ENCODE measurements at places on chromosomes 6 and 20.

- DNase-seq, result no peak
Observed at GRCh38 chr6:42313941-42314570, 96.4 kb upstream of the MRPS10 start.

DNA sequence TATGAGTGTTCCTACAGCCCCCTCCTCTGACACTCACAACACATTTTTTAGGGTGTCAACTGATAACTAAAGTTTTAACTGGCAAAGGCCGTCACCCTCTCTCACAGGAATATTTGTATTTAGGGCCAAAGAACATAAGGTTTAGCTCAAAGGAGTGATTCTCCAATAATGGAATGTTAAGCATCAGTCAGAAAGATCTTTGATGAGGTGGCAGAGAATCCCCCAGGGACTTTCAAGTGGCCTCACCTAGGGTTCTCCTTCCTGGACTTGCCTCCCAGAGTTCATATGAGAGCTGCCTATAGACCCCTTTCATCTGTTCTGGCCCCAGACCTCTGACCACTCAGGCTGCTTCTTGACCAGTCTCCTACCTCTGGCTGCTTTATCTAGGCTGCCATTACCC is 7.4 kb upstream of the SCUBE3 start:
- DNase-seq, result no peak

DNA sequence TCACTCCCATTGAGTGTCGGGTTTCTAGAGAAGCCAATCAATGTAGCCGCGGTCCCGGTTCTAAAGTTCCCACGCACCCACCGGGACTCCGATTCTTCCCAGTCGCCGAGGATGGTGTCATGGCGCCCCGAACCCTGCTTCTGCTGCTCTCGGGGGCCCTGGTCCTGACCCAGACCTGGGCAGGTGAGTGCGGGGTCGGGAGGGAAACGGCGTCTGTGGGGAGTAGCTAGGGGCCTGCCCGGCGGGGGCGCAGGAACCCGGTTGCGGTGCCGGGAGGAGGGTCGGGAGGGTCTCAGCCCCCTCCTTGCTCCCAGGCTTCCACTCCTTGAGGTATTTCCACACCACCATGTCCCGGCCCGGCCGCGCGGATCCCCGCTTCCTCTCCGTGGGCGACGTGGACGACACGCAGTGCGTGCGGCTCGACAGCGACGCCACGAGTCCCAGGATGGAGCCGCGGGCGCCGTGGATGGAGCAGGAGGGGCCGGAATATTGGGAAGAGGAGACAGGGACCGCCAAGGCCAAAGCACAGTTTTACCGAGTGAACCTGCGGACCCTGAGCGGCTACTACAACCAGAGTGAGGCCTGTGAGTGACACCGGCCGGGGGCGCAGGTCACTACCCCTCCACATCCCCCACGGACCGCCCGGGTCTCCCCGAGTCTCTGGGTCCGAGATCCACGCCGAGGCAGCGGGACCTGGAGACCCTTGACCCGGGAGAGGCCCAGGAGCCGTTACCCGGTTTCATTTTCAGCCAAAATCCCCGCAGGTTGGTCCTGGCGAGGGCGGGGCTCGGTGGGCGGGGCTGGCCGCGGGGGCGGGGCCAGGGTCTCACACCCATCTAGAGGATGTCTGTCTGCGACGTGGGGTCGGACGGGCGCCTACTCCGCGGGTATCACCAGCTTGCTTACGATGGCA is 35.2 kb upstream of the HLA-G start:
- DNase-seq, result peak; percentile 77

DNA sequence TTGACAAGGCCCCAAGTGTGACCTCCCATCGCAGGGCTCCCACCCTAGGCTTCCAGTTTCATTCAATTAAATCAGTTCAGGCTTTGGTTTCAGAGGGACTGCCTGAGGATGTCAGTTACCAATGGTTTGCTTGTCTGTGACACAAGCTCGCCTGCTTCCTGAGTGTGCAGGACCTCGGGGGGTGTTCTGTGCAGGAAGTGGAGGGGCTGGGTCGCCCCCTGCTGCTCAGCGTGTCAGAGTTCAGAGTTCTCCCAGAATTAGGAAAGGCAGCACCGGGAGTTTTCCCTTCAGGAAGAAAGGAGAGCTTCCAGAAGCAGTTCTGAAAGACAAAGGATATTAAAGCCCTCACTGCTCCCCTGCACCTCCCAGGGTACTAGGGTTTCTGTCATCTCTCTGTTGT is 50.8 kb upstream of the TGM3 start:
- no peak for DNase-seq

DNA sequence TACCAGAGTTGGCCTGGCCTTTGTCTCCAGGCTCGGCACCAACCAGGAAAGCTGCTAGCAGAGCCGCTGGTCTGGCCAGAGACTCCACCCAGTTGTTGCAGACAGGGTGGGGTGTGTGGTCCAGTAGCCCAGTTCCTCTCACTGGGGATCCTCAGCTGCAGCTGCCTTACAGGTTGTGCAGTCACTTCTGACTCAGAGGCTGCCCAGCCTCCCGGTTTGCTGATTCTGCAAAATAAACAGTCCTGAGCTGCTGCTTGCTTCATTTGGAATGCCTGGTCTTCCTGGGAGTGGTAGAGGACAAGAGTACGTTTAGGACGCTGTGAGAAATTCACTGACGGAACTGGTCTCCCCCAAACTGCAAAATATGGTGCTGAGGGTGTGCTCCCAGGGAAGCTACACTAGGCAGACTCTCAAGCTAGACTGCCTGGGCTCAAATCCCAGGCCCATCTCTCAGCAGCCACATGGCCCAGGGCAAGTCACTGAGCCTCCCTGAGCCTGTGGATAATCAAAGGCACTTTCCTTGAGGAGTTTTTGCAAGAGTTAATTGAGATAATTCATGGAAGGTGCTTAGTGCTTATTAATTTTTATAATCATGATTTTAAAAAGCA is 246.1 kb downstream of the TFAP2C start:
- DNase-seq, result no peak
